ENCODE measurements at places on chromosomes 5 and 9. TPM values are rescaled to one million over a fixed set of nuclear protein-coding genes. Genes with fewer than 3 reads are reported as not detected.

GRCh38 chr9:128473104-128473503 lies 17.3 kb downstream of the ODF2 start:
- DNase-seq = no peak

DNA sequence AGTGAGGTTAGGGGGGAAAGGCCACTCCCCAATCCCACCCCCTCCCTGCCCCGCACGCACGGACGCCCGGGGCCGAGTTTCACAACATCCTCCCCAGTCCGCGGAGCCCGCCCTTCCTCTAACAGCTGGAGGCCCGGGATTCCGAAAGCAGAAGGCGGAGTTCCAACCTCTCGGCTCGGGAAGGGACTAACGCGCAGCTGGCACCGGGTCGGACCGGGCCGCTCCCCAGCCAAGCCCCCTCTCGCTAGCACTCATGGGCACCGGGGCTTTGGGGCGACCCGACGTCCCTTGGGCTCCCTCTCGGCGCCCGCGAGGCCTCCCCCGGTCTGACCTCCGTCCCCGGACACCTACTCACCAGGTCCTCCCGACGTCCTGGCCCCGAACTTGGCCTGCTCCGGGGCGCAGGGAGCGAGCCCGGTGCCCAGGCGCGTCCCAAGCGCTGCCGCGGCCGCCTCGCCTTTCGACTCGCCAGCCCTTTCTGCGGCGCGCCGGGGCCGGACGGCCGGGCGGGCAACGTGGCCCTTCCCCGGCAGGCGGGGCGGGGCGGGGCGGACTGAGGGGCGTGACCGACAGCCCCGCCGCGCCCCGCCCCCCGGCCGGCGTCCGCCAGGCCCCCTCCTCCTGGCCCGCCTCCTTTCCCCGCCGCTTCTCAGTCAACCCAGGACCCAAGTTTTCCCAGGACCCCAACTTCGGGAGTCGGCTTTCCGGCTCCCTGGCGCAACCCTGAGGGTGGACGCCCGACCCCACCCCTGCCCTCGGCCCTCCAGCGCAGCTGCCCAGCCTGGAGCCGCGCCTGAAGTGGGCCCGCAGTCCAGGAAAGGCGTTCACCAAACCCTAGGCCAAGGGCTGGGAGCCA lies at the start of gene MGAT1:
MGAT1 (minus strand) TSS at position 482 of the 856 bp plus-strand sequence. CDS start 9,835 bp downstream, outside the sequence.
- peak; percentile 64 for DNase-seq

GRCh38 chr9:37486256-37486615 lies 488 bp downstream of the POLR1E start:
- no peak for DNase-seq

The KIF27 gene
- total RNA-seq = 5.0 TPM

DNA sequence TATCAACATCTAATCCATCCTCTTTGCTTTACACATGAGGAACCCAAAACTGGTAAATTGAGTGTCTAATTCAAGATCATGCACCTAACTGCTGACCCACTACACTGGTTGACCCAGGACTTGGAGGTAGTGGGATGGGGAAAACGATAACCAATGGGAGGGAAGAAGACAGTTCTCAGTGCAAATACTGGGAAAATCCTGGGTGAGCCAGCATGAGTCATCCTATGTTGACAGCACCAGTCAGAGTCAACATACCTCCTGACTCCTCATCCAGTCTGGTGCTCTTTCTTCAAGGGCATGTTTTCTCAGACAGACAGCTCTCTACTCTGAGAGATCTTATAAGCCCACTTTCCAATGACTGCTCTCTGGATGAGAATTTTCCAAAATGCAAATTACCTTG lies 232.8 kb upstream of the PTGER4 start:
- DNase-seq = peak; percentile 98

The KCNMB1 gene
- not detected for total RNA-seq
